ENCODE measurements at places on chromosomes 1 and 21.

- DNase-seq, result no peak
Measured at GRCh38 chr21:36070999-36071398, 1.2 kb downstream of the CBR1 start.

DNA sequence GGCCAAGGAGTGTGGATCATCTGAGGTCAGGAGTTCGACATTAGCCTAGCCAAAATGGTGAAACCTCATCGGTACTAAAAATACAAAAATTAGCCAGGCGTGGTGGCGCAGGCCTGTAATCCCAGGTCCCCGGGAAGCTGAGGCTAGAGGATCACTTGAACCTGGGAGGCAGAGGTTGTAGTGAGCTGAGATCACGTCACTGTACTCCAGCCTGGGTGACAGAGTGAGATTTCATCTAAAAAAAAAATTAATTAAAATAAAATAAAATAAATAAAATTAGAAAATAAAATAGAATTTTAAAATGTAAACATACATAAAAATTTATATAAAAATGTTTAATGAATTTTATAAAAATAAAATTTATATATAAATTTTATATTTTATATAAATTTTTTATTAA, 5.8 kb upstream of the VPS26C start:
- DNase-seq, result no peak

GRCh38 chr1:203276408-203276807, 28.9 kb upstream of the BTG2 start:
- DNase-seq, result peak; percentile 27

DNA sequence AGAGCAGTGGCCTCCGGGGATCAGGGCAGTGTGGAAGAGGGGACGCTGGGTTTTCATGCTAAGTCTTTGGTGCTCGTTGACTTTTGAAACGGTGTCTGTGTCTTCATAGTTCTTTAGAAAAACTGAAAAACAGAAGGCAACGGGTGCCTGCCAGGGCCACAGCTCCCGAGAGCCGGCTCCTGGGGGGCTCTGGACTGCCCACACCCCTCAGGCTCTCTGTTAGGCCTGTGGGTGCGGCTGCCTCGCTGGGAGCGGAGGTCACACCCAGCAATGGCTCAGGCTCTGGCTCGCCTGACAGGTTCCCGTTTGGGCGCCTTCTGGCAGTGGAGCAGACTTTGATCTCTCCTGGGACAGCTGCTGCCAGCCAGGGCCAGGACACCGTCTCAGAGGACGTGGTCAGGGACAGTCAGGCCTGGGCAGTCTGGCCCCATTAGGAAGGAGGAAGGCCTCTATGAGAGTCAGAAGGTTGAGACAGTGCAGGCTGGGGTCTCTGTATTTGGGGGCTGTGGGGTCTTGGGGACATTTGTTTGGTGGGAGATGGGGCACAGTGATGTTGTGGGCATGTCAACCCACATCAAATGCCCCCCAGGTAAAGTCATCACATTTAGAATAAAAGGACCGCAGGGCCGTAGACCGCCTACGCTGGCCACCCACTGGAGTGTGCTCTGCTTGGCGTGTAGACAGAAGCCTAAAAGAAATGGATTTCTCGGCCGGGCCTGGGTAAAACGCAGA, 5.6 kb downstream of the ARHGEF16 start:
- DNase-seq, result no peak

- no peak for DNase-seq
Measured at GRCh38 chr1:94804442-94804837, 15.7 kb upstream of the SLC44A3 start.

DNA sequence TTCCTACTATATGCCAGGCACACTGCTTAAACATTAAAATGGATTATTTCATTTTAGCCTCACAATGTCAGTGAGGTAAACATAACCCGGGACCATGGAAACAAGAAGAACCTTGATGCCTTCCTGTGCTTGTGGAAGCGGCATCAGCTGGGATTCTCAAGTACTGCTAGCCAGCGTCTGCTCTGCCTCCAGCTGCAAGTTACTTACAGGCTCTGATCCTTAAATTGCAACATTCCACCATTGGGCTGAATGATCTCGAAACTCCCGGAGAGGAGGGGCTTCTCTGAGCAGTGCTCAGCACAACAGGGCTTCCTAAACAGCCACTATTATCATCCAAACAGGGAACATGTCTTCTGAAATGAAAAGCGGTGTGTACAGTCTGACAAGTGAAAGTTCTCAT, 6.7 kb upstream of the MAN1C1 start:
- no peak for DNase-seq

DNA sequence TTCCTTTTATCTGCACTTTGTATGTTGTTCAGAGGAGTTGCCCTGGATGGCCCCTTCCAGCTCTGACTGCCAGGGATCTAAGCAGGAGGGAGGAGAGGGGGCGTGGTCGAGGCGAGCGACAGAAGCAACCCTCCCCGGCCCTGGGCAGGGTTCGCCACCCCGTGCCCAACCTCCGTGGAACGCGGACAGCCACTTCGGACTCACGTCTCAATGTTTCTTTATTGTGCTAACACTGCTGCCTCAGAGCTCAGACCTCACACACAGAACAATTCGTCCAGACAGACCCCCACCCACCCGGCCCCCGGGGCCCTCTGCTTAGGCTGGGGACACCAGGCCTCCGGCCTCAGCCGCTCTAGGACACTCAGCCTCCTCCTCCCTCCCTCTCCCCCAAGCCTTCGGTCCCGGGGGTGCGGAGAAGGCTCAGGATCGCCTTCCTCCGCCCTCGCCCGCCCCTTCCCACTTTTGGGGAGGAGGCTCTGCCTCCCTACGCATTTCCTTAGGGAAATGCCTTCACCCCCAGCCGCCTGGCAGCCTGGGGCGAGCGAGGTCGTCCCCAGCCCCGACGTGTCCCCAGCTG, 8.3 kb downstream of the VSIG8 start:
- peak; percentile 66 for DNase-seq

DNA sequence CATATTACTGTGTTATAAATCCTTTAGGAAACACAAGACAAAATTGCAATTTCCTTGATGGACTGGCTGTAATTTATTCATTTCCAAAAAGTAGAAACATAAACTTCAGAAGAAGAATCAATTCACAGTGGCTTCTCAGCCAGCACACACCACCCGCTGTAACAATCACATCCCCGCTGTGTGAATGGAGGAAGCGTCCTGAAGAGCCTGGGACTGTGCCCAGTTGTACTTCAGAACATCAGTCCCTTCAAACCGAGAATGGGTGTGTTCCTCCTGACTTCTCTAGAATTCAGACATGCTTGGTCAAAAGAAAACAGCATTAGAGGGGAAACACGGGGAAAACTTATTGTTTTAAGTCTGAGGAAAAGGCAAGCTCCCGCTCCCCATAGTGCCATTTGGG, 28.8 kb upstream of the CD84 start:
- no peak for DNase-seq

DNA sequence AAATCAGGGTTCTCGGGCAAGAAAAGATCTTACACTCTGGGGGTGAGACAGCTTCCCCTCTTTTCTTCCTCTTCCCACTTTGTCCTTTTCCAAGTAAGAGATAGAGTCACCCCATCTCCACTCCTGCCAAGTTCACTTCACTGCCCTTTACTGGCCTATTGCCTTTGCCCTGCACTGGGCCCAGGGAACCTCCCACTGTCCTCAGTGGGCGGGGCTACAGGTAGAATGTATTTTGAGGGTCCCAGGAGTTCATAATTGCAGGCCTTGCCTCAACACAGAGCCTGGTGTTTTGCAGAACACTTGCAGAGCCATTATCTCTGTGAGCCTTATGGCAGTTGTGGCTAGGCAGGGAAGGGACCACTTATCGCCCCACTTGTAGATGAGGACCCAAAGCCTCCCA, 3.3 kb downstream of the AMPD2 start:
- no peak for DNase-seq

GRCh38 chr1:2506901-2507565, 19.4 kb downstream of the PANK4 start:
- DNase-seq, result no peak

DNA sequence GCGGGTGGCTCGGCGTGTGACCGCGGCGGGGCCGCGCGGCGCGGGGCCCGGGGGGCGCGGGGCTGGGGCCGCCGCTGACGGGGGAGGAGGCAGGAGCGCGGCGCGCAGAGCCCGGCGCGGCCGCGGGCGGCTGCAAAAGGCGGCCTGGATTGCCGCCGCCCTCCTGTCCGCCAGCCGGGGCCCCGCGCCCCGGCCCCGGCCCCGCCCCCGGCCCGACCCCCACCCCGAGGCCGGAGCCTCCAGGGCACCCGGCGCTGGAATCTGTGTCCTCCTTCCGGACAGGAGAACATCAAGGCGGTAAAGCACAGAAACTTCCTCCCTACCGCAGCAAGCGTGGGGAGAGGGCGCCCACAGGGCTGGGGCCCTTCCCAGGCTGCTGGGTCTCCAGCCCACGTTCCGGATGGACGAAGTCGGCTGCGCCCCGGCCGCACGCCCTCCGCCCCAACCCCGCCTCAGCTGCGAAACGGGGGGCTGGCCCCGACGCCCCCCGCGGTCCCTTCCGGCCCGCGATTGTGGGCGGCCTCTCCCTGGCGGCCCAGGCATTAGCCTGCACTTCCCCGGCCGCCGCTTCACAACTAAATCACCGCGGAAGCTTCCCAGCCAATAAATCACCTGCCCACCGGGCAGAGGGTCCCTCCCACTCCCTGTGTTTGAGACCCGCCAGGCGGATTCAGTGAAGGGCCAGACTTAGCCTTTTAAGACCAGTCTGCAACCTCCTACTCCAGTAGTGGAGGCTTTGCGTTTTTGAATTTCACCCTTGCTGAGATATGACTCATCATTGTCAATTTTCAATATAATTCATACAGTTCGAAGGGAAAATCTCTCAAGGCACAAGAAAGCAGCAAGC, 106.0 kb downstream of the SLC45A1 start:
- peak; percentile 62 for DNase-seq

DNA sequence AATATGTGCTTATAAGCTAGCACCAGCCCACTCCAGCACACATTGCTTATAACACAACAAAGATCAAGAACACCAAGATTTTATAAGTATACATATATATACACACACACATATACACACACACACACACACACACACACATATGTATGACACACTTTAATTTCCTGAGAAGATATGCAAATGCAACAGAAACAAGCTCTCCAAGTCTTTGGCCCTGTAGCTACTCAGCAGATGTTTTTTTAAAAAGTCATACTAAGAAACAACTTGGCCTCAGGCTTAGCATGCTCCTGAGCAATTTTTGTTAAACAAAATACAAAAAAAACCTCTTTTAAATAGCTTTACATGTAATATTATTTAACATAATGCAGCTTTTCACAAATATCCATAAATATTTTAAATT, 11.1 kb downstream of the TNFSF18 start:
- DNase-seq, result no peak

DNA sequence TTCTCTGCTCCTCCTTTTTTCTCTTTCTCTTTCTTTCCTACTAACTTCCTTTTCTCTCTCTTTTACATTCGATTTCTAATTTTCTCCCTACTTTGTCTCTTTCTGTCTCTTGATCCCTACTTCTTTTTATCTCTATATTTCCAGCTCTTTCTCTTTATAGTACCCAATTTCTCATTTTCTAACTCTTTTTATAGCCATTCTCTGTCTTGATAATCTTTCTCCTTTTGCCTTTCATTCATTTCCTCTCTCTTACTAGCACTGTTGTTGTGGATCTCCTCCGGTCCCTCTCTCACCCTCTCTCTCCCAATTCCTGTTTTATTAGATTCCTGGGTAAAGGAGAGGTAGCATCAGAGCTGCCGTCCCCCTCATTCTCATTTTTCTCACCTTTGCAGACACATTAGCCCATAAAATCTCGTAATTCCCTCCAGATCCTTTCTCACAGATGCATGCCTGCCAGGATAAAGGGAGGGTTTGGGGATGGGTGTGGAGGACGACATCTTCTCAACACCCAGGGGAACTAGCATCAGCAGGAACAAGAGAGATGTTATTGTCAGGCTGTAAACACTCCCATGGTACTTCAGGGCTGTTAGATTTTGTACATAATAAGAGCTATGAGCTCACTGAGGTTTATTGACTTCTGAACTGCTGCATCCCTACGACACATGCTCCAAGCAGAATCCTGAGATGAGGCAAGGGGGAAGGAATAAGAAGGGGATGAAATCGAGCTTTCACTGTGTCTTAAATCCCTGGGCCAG, 159.0 kb upstream of the GALNT2 start:
- DNase-seq, result no peak

DNA sequence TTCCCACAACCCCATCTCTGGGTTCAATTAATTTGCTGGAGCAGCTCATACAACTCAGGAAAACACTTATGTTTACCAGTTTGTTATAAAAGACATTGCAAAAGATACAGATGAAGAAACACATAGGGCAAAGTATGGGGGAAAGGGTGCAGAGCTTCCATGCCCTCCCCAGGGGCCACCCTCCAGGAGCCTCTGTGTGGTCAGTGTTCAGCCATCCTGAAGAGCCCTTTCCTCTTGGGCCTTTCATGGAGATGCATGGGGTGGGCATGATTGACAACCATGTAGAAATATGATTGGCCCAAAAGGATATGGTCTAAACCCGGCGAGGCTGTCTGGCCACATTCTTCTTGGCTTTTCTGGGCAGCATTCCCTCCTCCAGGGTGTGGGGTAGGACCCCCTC, 56.8 kb upstream of the PDE9A start:
- no peak for DNase-seq

GRCh38 chr1:154320882-154321608, at the start of gene AQP10:
TSS of gene AQP10 (plus strand) at chr1:154321093. CDS start at chr1:154321156, 63 bp downstream.
- DNase-seq, result no peak
